ENCODE measurements at places on chromosomes 1 and 21. TPM values are rescaled to one million over a fixed set of nuclear protein-coding genes. Genes with fewer than 3 reads are reported as not detected.

Gene SUSD4
- total RNA-seq: 4.2 TPM

DNA sequence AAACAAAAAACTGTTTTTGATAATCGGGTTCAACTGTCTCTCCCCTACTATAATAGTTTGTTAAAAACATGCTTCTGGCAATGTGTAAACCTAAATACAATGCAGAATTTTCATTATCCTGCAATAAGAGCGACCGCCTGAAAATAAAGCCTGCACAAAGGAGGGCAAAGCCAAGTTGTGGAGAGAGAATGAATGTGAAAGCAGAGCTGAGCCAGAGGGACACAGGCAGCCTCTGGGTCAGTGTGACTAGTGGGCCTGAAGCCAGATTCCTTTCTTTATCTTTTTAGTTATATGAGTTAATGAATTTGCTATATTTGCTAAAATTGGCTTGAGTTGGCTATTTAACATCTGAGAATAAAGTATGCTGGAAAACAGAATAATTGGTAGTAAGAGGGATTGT is 615.2 kb downstream of the PLA2G4A start:
- no peaks in the 10 kb centered on the region for H3K4me1 ChIP-seq
- no peaks in the 10 kb centered on the region for H3K27me3 ChIP-seq
- H3K36me3 ChIP-seq: no peaks in the 10 kb centered on the region
- no peak for DNase-seq

DNA sequence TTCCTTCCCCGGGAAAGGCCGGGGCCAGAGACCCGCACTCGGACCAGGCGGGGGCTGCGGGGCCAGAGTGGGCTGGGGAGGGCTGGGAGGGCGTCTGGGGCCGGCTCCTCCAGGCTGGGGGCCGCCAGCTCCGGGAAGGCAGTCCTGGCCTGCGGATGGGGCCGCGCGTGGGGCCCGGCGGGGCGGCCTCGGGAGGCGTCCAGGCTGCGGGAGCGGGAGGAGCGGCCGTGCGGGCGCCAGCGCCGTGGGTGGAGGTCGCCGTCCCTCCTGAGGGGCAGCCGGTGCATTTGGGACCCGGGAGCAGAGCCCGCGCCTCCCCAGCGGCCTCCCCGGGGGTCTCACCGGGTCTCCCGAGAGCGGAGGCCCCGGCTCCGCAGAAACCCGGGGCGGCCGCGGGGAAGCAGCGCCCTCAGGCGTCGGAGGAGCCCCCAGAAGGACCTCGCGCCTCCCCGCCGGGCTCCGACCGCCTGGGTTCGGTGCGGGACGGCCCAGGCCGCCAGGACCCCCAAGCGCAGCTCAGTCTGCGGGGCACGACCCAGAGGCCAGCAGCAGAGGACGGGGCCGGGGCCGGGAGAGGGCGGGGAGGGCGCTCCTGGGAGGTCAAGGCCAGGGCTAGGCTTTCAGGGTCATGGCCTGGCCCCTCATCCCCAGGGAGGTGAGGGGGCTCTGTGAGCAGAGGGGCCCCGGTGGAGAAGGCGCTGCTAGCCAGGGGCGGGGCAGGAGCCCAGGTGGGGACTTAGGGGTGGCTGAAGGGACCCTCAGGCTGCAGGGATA is 7.2 kb upstream of the SLX9 start:
- peak overlapping the region; percentile 65 for H3K4me3 ChIP-seq
- no peak for DNase-seq
- H3K36me3 ChIP-seq: no peaks in the 10 kb centered on the region
- no peaks in the 10 kb centered on the region for H3K4me1 ChIP-seq
- H3K27me3 ChIP-seq: peaks cover 25% of the 10 kb centered on the region
- no peak overlapping the region for H3K27ac ChIP-seq

DNA sequence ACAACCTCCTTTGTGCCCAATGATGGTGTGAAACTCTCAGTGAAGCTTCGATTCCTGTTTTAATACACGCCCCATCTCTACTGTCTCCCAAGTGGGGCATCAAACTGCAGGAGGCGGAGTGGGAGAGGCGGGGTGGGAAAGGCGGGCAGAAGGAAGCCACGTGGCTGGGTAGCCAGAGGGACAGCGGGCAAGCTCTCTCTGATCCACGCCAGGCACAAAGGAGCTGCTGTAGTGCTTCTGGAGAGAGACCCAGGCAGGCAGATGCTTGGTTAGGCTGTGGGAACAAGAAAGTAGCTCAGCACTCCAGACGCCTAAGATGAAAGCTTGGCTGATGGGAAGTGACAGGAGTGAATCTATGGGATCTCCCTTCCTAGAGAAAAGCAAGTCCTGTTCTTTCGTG is 25.7 kb downstream of the TRIM67 start:
- DNase-seq: no peak
- no peaks in the 10 kb centered on the region for H3K27me3 ChIP-seq
- H3K36me3 ChIP-seq: no peaks in the 10 kb centered on the region
- no peaks in the 10 kb centered on the region for H3K4me1 ChIP-seq

DNA sequence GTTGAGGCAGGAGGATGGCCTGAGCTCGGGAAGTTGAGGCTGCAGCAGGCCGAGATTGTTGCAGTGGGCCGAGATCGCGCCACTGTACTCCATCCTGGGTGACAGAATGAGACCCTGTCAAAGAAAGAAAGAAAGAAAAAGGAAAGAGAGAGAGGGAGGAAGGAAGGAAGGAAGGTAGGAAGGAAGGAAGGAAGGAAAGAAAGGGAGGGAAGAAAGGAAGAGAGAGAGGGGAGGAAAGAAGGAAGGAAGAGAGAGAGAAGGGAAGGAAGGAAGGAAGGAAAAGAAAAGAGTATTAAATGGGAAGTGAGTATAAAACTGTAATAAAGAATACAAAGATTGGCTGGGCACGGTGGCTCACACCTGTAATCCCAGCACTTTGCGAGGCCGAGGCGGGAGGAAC is 18.4 kb upstream of the ABL2 start:
- H3K27me3 ChIP-seq: no peaks in the 10 kb centered on the region
- H3K36me3 ChIP-seq: no peaks in the 10 kb centered on the region
- no peak overlapping the region for H3K27ac ChIP-seq
- no peak for DNase-seq
- H3K4me1 ChIP-seq: no peaks in the 10 kb centered on the region
- no peak overlapping the region for H3K4me3 ChIP-seq

DNA sequence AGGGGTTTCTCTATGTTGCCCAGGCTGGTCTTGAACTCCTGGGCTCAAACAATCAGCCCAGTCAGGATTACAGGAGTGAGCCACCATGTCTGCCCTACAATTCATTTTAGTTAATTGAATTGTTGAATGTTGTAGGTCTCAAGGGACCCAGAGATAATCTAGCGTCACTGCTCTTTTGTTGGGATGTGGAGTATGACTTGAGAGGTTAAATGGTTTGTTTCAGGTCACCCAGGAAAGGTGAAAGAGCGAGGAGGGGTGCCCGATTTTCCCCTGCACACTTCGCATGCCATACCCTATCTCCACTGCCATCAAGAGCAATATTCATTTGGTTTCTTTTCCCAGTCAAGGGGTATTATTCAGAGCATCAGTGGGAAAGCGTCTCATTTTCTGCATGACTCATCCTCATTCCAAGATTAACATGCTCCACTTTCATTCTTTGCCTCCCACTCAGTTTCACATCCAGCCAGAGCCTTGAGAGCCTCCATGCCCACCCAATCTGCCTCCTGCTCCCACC is 13.1 kb upstream of the SLC30A1 start:
- H3K36me3 ChIP-seq: no peaks in the 10 kb centered on the region
- DNase-seq: no peak
- no peak overlapping the region for H3K27ac ChIP-seq
- H3K4me3 ChIP-seq: no peak overlapping the region
- no peaks in the 10 kb centered on the region for H3K27me3 ChIP-seq

GRCh38 chr1:26900815-26901511 is 696 bp upstream of the GPATCH3 start:
- H3K27me3 ChIP-seq: no peaks in the 10 kb centered on the region
- H3K27ac ChIP-seq: no peak overlapping the region
- peaks cover 5% of the 10 kb centered on the region for H3K4me1 ChIP-seq

DNA sequence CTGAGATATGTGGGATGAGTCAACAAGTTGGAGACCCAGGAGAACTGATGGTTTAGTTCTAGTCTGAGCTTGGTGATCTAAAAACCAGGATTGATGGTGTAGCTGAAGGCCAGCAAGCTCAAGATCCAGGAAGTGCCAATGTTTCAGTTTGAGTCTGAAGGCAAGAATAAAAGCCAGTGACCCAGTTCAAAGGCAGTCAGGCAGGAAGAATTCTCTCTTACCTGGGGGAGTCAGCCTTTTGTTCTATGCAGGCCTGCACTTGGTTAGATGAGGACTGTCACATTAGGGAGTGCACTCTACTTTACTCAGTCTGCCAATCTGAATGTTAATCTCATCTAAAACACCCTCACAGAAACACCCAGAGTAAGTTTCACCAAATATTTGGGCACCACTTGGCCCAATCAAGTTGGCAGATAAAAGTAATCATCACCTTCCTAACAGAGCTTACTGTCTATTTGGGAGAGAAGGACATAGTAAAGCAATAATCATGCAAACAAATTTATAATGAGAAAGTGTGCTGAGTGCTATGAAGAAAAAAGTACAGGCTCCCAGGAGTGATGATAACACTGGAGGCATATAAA is 63.4 kb downstream of the TSEN15 start:
- H3K27me3 ChIP-seq: no peaks in the 10 kb centered on the region
- no peak for DNase-seq
- H3K36me3 ChIP-seq: no peaks in the 10 kb centered on the region
- no peaks in the 10 kb centered on the region for H3K4me1 ChIP-seq
- no peak overlapping the region for H3K4me3 ChIP-seq

Gene HMGCS2
- total RNA-seq: not detected

All from H9 (cell line).